NCI-H446 (cell line): ENCODE measurements at places on chromosomes 1 and 21.

DNA sequence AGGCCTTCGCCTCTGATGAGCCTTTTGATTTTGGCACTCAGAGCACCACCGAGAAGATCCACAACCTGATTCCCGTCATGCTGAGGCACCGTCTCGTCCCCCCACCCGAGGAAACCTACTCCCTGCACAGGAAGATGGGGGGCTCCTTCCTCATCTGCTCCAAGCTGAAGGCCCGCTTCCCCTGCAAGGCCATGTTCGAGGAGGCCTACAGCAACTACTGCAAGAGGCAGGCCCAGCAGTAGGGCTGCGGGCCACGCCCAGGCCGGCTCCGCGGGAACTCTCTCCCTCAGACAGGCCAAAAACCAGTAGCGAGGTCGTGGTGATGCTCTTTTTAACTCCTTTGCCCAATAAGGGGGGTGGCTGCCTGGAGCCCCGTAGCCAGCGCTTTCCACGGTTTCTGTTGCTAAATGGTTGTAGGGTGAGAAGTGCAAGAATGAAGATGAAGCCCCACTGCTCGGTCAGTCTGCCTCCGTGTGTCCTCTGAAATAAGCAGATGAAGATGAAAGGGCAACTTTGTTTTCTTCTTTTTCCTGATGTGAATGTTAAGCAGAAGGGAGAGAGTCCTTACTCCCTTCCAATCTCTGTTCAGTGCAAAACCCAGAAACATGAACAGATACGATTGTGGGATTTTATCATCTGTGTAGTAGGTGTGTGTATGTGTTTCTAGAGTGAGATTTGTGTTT, 46.5 kb downstream of the COQ8A start:
- no peak for DNase-seq

DNA sequence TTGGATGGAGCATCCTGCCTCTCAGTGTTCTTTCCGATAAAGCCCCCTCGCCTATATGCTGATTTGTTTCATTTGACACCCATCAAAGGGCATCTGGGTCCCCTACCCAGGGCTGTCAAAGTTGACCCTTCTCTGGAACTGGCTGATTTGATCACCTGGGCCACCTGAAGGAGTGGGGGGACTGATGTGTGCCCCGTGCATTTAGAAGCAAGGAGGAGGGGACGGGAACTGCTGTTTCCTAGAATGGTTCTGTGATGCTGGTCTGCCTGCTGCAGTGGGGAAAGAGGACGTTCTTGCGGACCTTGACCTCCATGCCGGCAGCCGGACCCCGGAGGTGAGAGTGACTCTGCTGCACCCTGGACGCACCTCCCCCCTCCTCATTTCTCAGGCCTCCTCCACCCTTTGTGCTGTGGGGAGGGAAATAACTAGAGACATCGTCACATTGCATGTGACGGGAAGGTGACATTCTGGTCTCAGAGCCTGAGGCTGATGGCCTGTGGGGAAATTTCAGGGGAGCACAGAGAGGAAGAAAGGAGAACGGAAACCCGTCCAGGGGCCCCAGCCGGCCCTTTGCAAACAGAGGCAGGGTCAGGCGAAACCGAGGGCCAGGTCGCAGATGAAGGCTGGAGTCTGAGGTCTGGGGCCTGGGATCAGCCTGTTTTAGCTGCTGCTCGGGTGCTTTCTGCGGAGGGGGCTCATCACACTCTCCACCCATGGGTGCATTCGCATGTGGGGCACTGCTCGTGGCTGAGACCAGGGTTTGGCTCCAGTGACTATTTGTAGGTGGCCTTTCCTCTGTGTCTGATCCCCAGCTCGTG, 25.7 kb downstream of the CRYAA start:
- DNase-seq = no peak

DNA sequence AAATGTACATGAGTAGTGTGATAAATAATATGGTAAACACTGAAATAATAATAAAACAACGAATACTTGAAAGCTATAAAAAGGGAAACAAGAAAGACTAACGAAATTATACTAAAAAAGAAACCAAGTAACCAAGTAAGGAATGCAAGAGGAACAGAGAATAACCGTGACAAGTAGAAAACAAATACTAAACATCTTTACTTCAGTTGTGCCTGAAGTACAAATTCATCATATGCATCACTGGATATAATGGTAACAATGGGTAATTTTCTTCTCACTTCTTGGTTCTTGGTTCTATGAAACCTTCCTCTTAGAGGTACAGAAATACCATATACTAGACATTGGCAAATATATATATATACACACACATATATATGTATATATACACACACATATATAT, 1093.6 kb upstream of the B3GALT2 start:
- DNase-seq = no peak

- no peak for DNase-seq
Measured at GRCh38 chr1:228803421-228803820, 68.1 kb downstream of the RHOU start.

DNA sequence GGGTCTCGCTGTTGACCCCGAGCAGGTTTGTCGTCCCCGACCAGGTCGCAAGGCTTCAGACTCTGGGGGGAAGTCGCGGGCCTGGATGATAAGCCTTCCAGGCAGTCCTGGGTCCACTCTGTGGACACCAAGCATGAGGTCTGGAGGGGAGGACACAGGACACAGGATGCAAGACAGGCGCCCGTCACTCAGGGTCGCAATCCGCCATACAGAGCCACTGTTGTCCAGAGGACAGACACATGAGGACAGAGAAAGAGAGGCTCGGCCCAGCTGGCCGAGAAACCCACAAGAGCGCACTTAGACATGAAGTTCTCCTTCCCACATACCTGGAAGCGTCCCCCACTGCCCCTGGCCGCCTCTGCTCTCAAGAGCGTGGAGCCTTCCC, 4.8 kb upstream of the FOXD2 start:
- no peak for DNase-seq

GRCh38 chr1:154344977-154345837, 19.9 kb downstream of the ATP8B2 start:
- peak; percentile 30 for DNase-seq

DNA sequence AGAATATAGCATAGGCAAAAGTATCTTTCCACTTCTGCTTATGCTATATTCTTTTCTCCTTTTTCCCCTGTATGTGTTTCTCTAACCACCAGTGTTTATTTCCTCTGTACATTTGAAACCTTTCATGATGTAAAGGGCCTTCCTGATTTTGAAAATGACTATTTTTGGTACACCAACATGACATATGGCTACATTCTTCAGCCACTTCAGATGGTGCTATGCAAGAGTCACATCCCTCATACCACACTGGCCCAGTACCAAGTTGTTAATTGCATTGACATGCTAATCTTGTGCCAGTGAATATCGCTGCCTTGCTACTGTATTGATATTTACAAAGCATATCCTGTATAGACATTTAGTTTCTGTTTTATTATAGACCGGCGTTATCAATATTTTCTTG, 408.7 kb downstream of the NCAM2 start:
- DNase-seq = peak; percentile 91

DNA sequence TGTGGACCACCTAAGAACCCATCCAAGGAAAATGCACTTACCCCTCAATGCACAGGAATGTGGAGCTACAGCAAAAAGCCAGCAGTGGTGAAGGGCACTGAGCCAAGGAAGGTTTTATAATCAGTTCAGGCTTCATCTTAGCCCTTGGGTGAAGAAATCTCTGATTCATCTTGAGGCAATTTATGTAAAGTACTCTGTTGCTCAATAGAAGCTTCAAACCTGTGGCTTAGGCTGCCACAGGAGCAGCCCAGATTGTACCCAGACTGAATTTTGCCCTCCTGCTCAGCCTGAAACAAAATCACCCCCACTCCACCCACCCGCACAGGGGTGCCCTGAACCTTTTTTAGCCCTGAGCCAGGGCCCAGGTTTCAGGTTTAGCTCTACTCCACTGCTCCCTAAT, at the start of gene S100A12:
Gene S100A12, minus strand, starts transcription at position 111 of the 400 bp plus-strand sequence. CDS start 1,029 bp downstream, outside the sequence.
- no peak for DNase-seq

GRCh38 chr1:43668956-43669355, 19.0 kb downstream of the KDM4A start:
- no peak for DNase-seq

- DNase-seq = no peak
Measured at GRCh38 chr21:31337996-31338907, 5.8 kb downstream of the TIAM1 start.

DNA sequence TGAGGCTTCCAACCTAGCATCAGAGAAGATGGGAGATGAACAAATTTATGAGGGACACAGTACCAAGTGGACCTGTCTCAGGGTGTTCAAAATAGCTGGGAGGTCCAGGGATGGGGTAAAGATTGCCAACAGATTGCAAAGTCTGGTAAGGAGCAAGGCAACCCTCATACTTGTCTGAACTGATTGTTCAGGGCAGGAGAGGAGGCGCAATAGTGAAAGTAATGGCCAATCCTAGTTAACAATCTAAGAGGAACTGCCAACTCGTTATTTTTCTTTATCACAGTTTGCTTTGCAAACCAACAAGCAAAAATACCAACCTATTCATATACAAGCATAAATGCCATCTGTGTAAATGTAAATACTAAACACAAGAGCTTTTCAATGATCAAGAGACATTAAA, 78.4 kb upstream of the S1PR1 start:
- no peak for DNase-seq

DNA sequence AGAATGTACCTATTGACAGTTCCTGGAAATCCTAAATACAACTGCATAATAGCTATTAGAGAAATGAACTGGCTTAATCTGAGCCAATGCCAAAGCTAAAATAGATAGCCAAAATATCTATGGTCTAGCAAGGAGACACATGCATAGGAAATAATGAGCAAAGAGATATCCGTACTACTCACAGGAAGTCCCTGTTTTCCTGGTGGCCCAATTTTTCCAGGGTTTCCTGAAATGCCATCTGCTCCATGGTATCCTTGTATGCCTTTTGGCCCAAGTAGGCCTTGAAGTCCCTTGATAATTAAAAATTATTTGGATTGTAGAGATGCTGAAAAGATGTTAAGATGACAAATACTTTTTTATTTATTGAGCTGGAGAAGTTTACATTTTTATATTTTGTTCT, 108.4 kb upstream of the ZNHIT6 start:
- no peak for DNase-seq

GRCh38 chr1:241810769-241811405, 37.1 kb upstream of the EXO1 start:
- DNase-seq = no peak

DNA sequence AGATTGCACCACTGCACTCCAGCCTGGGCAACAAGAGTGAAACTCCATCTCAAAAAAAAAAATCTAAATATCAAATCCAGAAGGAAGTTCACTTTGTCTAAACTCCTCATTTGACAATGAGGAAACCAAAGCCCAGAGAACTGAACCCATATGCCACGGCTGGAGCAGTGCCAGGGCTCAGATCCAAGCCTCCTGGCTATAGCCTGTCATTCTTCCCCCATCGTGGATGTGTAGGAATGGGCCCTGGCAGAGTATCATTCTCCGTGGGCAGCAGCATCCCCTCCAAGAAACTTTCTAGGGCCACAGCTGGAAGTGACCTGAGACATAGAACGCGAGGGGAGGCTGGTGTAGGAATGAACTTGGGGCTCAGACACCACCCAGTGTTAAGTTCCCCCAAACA, 47.2 kb downstream of the CAPN9 start:
- DNase-seq = peak; percentile 83
